Stimulated activated naive CD4-positive, alpha-beta T cell (primary cell): ENCODE measurements at places on chromosomes 13 and 19.

DNA sequence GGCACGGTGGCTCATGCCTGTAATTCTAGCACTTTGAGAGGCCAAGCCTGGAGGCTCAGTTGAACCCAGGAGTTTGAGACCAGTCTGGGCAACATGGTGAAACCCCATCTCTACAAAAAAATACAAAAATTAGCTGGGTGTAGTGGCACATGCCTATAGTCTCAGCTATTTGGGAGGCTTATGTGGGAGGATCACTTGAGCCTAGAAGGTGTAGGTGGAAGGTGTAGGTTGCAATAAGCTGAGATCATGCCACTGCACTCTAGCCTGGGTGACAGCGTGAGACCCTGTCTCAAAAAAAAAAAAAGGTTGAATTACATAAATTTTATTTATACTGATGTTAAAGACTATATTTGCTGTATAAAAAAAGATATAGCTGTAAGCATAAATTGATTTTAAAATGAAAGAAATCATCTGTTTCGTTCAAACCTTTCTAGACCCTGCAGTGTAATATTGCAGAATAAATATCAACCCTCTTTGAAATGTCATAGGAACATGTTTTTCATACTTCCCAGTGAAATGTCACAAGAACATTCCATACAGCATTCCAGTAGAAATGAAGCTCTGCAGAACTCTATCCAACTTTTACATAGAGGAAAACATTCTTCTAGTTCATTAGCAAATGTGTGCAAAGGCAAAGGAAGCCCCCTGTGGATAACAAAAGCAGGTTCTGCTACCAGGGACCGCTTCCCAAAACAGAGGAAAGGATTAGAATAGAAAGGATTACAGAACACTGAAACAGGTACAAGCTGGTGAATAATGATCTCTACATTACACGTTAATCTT lies 76.0 kb downstream of the CAB39L start:
- DNase-seq, result no peak

- DNase-seq, result no peak
Measured at GRCh38 chr13:21429211-21429610, 29.9 kb downstream of the ZDHHC20 start.

DNA sequence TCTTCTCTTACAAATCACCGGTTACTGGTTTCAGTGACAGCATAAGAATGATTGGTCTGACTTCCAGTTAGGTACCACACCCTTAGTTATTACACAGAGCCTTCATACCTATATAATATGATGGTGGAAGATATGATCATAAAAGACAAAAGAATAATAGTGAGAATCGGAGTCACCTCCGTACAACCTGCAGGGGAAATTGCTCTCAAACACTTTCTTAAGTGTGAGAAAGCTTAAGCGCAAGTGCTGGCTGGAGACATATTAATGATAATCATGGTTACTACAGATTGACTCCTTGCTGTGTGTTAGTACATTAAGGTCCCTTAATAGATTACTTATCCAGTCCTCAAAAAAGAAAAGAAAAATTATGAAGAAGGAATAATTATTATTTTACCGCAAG lies 1.8 kb upstream of the LHFPL6 start:
- DNase-seq, result no peak

- no peak for DNase-seq
Measured at GRCh38 chr13:110557610-110558305, 3.8 kb downstream of the RAB20 start.

DNA sequence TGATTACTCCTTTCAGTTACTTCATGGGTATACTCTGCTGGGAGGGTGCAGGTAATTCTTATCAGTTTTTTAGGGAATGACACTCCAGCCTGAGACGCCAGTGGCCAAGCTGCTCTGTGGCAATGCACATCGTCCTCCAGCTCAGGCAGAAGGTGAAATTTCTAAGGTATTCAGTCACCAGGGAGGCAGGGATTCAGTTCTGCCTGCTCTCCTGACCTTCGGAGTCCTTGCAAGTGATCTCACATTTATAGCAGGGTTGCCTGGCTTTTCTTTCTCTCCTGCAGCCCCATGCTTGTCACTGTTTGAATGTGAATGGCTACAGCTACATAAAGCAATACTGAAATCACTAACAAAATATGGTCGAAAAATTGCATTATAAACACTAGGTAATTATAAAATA lies 1447.5 kb downstream of the EFNB2 start:
- no peak for DNase-seq

DNA sequence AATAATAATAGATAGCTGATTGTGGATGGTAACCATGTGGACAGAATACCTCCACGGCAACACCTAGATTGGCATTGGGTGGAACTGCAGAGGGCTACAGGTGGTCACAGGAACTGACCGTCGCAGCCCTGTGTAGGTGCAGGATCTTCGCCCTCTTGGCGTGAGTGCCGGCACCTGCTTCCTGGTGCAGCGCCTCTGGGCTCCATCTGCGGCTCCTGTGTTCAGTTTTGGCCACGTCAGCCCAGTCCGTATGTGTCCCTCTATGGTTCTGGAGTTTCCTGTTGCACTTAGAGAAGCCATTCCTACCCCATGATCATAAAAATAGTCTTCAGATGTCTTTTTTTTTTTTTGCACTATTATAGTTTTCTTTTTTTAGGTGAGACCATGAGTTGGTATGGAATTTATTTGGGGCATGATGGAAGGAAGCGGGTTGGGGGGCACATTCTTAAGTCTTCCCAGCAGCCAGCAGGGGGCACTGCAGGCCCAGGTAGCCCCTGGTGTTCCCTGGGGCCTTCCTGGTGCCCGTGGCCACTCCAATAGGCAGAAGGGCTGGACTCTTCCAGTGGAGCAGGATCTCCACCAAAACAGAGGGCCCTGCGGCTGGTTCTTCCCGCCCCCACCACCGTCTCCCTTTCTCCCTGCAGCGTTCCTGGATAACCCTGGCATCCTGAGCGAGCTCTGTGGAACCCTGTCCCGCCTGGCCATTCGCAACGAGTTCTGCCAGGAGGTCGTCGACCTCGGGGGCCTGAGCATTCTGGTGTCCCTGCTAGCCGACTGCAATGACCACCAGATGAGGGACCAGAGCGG lies 10.1 kb upstream of the SLC25A42 start:
- DNase-seq, result peak; percentile 39

- DNase-seq, result no peak
Measured at GRCh38 chr19:15476325-15476724, 3.0 kb downstream of the PGLYRP2 start.
